ENCODE measurements at places on chromosomes 16 and 17.

DNA sequence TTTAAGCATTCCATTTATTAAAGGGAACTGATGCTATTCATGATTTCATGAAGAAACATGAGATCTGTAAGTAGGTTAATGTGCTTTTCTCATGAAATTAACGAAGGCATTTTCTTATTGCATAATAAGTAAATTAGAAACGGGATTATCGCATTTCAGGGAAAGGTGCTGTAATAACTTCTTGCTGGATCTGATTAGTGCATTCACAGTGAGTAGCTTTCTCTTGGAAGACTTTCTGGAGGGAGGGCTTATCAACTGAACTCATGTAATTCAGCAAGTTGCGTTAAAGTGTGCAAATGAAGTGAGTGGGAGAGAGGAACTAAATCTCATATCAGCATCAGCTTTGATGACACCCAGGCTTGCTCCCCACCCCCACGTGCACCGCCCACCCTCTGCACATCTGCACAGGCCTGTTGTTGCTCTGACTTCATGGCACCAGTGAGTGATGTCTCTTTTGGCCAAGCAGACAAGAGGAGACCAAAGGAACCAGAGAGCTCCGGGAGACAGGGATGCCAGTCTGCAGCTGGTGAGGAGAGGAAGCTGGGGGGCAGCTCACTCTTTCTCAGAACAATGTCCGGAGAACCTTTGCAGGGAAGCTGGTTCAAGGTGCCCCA is 26.3 kb upstream of the GAS7 start:
- no peak for DNase-seq

- no peak for DNase-seq
Observed at GRCh38 chr17:32265192-32265923, at the start of gene RHBDL3. Gene RHBDL3 (plus strand): TSS chr17:32265832. CDS start chr17:32266190, 358 bp downstream.

GRCh38 chr17:30571921-30572320 is 94.7 kb downstream of the GOSR1 start:
- no peak for DNase-seq

DNA sequence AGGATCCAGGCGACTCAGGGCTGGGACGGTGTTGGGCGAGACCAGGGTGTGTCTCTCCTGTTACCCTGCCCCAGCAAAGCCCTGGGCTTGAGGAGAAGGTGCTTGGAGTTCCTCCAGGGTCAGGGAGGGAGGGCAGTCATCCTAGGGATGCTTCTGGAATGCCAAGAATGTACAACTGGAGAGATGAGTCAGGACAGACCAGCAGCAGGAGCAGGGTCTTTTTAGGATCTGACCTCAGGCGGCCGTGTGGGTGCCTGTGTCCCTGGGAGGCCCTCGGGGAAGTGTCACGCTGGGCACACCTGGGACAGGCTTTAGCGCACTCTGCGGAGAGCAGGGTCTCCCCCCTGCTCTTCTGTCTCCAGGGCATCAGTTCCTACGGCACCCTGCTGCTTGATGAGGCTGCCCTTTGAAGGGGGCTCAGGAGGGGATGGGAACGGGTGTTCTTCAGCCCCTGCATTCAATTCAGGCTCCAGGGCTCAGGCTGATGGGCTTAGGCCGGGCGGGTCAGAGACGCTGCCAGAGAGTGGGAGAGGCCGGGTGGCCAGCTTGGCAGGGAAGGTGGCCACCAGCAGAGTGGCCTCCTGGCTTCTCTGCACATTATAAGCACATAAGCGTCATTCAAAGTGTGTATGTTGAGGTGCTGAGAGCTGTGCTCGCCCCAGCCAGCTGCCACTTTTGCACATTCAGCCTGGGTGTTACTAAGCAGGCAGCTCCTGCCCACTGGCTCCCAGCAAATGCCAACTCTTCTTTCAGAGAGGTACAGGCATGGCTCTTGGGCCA is 8.4 kb upstream of the MTSS2 start:
- no peak for DNase-seq

DNA sequence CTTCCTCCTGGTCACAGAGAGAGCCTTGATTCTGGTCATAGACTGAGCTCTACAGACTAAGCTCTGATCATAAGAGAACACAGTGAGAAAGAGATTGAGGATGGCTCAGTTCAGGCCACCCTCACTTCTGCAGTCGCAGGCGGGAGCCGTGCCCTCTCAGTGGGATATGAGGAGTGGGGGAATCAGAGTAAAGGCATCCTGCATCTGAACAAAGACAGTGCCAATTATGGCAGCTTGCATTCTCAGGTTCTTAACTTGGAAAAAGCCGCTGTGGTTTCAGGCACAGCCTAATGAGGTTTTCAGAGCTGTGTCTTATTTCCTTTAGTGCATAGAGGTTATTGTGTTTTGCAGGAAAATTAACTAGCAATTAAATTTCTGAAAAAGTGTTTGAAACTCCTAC is 134.4 kb upstream of the NLRP1 start:
- no peak for DNase-seq

- no peak for DNase-seq
Observed at GRCh38 chr16:31002862-31003341, 7.5 kb downstream of the STX1B start.

DNA sequence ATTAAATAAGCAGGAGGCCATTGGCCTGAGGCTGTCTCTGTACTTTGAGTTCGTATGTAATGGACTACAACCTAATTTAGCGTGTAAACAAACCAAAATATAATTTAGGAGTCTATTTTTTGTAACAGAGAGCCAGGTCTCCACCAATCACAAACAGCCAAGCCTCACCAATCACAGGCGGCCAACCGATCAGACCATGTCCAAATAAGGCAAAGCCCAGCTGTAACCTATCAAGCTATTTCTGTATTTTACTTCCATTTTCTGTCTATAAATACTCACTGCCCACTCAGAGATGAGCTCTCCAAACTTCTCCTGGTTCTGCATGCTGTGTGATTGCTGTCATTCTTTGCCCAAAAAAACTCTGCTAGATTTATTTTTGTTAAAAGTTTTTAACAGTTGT is 322.7 kb downstream of the NPIPA8 start:
- no peak for DNase-seq

DNA sequence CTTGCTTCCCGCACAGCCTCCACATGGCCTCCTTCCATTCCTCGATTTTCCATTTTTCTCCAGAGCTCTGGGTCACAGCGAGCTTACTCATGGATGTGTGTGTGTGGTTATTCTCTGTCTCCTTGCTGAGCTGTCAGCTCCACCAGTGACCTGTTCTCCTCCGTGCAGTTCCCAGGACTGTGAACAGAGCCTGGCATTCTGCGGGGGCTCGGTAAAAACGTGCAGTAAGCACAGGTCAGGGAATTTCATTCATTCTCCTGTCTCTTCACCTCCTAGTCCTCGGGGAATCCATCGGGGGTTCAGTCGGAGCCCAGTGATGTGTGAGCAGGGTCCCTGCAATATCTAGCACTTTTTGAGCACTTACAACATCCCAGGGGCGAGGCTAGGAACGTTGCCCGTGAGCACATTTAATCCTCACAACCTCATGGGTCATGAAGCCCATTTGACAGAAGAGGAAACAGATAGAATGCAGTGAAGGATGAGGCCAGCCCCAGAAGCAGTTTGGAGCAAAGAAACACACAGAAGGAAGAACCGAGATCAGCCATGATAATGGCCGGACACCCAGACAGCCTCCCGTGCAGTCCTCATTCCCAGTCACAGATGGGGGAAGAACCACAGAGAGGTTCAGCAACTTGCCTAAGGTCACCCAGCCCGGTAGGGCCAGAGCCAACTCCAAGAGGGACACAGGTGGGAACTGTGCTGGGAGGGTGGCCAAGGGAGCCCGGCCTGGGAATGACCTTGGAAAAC is 183.2 kb upstream of the GSE1 start:
- DNase-seq = no peak

- peak; percentile 16 for DNase-seq
Observed at GRCh38 chr17:74089869-74090464, 113.5 kb upstream of the RPL38 start.

DNA sequence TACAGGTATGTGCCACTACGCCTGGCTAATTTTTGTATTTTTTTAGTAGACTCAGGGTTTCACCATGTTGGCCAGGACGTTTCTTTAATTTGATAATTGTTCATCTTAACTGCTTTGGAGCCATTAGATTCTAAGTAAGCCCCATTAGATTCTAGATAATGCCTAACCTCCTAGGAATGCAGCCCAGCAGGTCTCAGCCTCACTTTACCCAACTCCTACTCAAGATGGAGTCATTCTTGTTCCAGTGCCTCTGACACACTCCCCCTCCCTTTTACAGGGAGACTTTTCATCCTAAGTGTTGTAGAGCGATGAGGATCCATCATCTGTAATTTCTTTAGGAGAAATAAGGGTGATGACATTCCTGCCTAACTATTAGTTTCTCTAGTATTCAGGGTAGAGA is 23.7 kb upstream of the MILR1 start:
- DNase-seq = no peak

- no peak for DNase-seq
Observed at GRCh38 chr17:2780256-2780655, 16.0 kb upstream of the RAP1GAP2 start.

DNA sequence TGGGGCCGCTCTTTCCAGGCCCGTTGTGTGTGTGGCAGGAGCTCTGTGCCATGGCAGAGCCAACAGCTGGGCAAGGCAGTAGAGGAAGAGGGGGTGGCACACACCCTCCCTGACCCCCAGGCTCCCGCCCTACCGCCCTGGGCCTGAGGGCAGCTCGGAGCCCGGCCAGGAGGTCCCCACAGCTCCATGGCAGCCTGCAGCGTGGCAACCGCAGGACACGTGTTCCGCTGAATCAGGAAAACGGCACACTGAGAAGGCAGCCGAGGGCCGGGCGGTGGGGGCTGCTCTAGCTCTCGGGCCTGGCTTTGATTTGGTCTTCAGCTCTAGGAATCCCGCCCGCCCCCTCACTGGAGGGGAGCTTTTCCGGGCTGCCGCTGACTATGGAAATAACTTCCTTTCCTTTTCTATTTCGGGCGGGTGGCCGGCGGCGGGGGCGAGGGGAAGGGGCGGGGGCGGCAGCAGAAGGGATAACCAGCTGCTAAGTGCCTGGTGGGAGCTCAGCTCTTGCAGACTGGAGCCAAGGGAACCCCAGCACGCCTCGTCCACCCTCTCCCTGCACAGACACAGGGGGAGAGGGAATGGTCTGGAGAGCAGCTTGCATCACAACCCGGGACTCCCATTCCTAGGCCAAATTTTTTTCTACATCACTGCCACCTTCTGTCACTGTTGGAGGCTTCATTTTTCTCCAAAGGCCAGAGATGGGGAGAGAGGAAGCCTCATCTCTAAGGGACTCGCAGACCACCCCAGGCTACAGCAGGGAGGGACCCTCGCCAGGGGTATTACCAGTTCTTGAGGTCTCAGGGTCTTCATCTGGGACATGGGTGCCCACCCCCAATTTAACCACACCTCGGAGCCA is 24.8 kb upstream of the MRPS23 start:
- no peak for DNase-seq

DNA sequence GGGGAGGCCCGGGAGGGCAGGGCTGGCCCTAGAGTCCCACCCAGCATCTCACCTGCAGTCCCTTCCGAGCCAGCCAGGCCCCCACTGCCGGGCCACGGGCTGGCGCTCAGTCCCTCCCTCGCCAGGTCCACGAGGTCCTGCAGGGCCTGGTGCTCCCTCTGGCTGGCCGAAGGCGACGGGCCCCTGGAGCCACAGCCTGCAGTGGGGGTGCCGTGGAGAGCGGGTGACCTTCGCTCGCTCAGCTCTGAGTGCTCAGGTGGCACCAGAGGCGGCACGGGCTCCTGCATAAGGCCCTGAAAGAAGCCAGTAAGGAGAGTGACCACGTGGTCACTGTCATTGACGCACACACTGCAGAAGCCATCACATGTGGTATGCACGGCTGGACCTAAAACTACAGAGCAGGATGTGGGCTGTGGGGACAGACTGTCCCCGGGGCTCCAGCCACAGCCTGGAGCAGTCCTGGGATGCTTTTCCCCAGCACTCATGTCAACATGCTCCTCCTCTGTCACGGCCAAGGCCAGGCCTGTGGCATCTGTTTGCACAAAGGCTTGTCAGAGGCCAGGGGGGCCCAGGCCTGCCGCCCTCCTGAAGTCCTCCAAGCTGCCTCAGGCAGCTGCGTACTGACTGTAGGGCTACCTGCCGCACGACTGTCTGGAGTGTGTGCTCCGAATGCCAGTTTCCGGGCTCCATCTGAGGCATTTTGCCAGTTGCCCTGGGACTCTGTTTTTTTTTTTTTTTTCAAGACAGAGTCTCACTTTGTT is 15.1 kb downstream of the SLX4 start:
- DNase-seq = no peak

- no peak for DNase-seq
Observed at GRCh38 chr17:37823996-37824395, 79.1 kb upstream of the HNF1B start.

GRCh38 chr17:56876766-56877179 is 37.1 kb downstream of the TRIM25 start:
- no peak for DNase-seq

DNA sequence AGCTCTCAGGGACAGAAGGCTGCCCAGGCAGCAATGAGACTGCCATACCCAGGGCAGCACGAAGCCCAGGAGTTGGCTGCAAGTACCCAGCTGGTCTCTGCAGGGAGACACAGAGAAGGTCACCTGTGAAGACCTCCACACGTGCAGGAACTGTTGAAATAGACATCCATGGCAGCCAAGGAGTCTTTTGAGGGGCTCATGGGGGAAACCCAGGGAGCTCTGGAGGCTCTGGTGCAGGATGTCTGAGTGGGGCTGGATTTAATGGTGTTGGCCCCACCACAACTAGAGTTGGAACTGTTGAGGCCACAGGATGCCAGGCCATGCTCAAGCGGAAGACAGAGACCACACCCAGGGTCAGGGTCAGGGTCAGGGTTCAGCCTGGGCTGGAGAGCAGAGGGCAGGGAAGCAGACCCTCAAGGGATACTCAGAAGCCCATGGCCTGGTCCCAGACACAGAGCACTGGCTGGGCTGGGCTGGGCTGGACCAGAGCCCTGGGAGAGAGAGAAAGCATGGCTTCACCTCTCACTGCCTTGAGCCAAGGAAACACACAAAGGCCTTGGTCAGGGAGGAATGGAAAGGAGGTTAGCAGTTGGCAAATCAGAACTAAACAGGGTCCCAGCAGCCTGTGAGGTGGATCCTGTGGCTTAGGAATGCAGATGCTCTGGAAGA is 21.4 kb downstream of the PITPNM3 start:
- DNase-seq = no peak

- no peak for DNase-seq
Observed at GRCh38 chr16:83891742-83892141, 7.2 kb upstream of the MLYCD start.

GRCh38 chr16:68529608-68529930 is 9.5 kb upstream of the ZFP90 start:
- no peak for DNase-seq

DNA sequence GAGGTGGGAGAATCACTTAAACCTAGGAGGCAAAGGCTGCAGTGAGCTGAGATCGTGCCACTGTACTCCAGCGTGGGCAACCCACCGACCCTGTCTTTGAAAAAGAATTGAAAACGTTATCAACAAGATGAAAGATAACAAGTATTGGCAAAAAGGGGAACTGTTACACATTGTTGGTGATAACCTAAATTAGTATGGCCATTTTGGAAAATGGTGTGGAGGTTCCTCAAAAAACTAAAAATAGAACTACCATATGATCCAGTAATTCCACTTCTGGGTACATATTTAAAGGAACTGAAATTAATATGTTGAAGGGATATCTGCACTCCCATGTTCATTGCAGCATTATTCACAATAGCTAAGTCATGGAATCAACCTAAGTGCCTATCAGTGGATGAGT is 61.0 kb downstream of the ABHD15 start:
- no peak for DNase-seq

- DNase-seq = no peak
Observed at GRCh38 chr17:43094129-43094835, 30.9 kb downstream of the BRCA1 start.

- no peak for DNase-seq
Observed at GRCh38 chr16:35909351-35909954, 2450.0 kb downstream of the TP53TG3F start.

GRCh38 chr17:82865274-82865673 is 25.5 kb upstream of the ZNF750 start:
- no peak for DNase-seq

- DNase-seq = no peak
Observed at GRCh38 chr16:53743149-53743566, 39.2 kb downstream of the FTO start.
